ENCODE measurements at places on chromosomes 4 and X.

DNA sequence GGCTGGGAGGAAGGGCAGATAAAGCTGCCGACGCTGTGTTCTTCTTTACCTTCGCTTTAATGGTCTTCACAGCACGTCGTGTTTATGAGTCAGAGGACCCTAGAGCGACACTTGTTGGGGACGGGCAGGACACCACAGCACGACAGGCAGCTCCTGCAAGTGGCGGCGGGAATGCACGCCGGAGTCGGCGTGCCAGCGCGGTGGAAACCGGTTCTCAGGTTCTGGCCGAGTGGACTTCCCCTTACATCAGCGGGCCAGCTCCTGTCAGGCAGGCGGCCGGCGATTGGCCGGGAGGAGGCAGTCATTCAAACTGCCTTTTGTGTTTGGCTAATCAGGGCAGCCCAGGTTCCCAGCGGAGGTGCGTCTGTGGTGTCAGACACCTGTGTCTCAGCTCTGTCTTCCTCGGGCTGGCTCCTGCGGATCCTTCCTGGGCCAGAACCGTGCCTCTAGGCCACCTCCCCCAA, 150.9 kb downstream of the SHROOM3 start:
- peak; percentile 7 for DNase-seq

DNA sequence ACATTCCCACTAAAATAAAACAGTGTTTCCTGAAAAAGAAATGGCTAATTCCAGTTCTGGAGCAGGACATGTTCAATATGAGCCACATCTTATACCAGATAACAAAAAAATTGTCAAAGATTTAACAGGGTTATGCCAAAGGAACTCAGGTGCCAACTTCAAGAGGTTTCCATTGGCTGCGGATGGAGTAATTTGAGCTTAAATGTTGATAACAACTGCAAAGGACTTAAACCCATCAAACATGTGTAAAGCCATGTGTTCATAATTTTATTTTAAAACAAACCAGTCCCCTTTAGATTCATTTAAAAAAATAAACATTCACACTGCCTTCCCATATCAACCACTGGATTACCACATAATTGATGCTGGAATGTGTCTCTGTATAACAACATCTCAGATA, 156.4 kb upstream of the PCDH18 start:
- DNase-seq, result no peak

GRCh38 chrX:129576539-129576938, 36.5 kb downstream of the OCRL start:
- no peak for DNase-seq

DNA sequence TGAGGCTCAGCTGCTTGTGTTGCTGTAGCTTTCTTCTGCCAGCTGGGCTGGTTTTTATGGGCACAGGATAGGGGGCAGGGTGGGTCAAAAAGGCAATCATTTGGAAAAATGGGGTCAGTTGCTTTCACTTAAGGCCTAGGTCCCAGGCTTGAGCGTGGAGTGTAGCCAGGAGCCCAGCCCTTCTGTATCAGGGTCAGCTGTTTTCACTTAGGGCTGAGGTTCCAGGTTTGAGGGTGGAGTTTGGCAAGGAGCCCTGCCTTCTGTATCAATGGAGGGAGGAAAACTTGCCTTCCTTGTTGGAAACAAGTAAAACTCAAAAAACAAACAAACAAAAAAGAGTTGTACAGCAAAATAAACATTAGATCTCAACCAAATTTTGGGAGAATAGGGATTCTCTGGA, 37.0 kb upstream of the UGT8 start:
- no peak for DNase-seq

GRCh38 chrX:727738-728621, 97.4 kb downstream of the SHOX start:
- no peak for DNase-seq

- DNase-seq, result no peak
These were observed 154.2 kb upstream of the FAM9B start for GRCh38 chrX:9188117-9188516.

DNA sequence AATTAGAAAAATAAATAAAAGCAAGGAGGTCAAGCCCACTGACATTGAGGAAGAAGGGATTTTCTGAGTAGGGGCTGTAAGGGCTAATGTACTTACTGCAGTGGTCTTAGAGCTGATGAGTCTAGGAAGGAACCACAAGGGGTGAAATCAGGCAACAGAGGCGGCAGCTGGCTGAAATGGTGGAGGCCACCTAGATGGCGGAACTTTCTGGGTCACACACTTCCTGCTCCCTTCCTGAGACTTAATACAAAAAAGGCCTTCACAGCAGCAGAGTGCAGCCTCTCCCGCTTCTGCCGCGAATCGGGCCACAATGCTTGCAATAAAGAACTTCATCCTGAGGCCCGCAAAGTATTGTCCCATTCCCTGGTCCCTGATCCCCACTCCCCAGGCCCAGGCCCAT, 15.4 kb downstream of the SNX12 start:
- no peak for DNase-seq

- no peak for DNase-seq
These were observed 35.8 kb upstream of the TADA2B start for GRCh38 chr4:7007142-7007907.

DNA sequence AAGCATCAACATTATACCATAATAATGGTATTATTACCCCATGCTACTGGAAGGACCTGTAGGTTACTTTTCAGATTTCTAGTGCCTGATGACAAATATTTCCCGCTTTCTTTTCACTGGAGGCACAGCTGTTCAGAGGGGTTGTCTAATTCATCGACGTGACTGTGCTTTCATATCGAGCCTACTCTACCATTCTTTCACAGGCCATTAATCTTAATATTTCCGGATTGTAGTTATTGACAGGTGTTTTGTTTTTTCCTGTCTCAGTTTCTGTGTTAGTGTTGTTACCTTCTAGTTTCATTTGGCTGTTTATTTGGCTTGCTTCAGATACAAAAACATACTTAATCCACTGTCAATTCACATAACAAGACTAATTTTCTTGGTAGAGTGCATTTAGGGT, 330.9 kb downstream of the SPOCK3 start:
- DNase-seq, result no peak

DNA sequence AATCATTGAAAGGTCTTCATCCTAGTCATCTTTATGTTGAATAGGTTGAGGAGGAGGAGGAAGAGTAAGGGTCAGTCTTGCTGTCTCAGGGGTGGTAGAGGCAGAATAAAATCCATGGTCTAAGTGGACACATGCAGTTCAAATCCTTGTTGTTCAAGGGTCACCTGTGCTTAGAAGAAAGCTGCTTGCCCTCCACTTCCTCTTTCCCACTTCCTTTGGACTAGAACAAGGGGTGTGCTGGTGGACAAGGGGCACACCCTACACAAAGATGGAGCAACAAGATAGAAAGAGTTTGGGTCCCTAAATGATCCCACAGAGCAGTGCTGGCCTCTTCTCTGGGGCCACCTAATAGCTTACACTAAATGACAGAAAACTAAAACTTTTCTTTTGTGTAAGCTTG, 47.9 kb downstream of the HSD17B13 start:
- DNase-seq, result no peak

DNA sequence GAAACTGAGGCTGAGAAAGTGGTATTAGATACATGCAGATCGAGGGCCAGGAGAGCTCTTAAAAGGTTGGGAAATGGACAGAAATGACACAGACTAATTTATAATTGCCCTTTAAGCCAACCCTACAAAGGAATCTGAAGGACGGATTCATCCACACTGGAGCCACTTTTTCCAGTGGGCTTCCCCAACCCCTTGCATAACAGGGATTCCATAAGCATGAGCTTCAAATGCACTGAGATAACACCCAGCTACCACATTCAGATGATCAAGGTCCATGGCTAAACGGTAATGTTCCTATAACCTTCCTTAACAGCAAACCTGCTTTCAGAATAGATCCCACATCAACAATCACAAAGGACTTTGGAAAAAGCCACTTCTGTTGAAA, 34.2 kb downstream of the PLAC1 start:
- DNase-seq, result no peak

DNA sequence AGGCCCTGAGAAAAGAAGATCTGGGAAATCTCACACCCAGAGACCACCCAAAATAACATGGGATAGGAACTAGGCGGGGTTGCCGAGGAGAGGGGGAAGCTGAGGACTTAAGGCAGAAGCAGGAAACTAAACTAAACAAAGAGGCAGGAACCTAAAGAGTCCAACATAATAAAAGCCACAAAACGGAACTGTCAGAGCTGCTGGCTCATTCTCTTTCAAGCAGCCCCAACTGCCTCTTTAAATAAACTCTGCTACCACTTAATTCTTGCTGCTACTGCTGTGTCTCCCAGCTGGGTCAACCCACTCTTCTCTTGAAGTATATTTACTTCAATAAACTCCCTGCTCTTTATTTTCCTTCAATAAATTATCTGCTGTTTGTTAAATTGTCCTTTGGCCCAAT, 44.5 kb downstream of the MAGEB16 start:
- no peak for DNase-seq

DNA sequence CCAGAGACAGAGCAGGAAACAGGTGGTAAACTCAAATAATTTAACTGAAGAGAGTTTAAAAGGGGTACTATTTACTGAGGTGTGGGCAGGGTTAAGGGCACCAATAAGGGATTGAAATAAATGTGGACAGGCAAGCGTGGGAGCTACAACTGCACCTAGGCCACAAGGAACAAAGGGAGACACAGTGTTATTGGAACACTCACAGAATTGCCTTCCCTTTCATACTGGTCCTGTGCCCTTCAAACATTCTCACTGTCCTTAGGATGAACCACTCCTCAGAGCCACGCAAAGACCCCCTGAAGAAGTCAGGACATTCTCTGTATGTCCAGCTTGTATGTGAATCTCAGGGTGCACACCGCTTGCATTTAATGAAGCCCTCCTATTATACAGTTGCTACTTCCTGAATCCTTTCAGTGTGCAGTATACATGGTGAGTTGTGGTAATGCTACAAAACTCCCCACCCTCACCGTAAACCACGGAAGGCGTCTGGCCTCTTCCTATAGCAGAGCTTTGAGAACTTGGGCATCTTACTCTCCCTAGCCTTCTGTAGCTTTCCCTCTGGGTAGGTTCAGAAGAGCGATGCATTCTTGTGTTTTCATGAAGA, 9.6 kb upstream of the MRPL1 start:
- no peak for DNase-seq

DNA sequence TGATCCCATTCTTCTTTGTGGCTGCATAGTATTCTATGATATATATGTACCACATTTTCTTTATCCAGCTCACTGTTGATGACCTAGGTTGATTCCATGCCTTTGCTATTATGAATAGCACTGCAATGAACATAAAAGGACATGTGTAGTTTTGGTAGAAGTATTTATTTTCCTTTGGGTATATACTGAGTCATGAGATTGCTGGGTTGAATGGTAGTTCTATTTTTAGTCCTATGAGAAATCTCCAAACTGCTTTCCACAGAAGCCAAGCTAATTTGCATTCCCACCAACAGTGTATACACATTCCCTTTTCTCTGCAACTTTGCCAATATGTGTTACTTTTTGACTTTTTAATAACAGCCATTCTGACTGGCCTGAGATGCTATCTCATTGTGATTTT, 278.3 kb downstream of the PCDH18 start:
- DNase-seq, result no peak

DNA sequence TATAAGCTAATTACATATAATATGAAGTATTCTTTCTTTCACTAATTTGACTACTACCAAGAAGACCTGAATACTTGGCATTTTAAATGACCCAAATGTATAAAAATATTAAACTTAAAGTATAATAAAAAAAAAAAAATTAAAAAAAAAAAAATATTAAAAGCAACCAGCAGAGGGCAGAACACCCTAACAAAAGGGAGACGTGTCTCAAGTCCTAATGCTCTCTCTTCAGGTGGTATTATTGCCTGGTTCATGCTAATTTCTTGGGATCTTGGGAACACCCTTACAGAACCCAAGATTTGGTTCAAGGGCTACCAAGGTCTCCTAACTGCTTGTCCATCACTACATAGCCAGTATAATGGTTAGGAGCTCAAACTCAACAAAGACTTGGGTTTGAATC, 754.8 kb downstream of the RAB28 start:
- DNase-seq, result no peak

- DNase-seq, result no peak
These were observed 3.9 kb downstream of the RIPPLY1 start for GRCh38 chrX:106899276-106899675.

GRCh38 chr4:112289407-112290253, 3.9 kb upstream of the TIFA start:
- no peak for DNase-seq

DNA sequence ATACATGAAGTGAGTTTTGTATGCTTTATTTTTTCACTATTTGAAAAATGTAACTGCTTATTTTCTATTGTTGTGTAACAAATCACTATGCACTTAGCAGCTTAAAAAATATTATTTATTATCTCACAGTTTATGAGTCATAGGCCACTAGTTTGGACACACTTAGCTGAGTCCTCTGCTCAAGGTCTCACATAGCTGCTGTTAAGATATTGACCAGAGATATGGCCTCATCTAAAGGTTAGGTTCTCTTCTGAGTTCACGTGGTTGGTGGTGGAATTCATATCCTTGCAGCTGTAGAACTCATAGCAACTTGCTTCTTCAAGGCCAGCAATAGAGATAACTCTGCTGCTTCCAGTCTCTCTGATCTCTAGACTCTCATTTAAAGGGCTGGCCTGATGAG, 534.4 kb downstream of the SPRY1 start:
- no peak for DNase-seq

DNA sequence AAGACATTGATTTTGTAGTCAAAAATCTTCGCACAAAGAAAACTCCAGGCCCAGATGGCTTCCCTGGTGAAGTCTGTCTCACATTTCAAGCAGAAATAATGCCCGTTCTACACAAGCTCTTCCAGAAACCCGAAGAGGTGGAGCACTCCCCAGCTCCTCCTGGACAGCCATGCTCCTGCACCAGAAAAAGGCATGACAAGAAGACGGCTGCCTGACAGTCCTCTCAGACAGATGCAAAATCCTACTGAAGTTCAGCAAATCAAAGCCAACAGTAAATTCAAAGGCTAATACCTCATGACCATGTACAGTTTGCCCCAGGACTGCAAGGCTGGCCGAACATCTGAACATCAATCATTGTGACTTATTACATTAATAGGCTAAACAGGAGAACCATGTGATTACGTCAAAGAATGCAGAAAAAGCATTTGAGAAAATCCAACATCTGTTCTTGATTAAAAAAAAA, 30.8 kb upstream of the MXD4 start:
- no peak for DNase-seq

GRCh38 chr4:145513020-145513621, 31.5 kb downstream of the SMAD1 start:
- no peak for DNase-seq

Data from anterior cingulate cortex (tissue), 58 donors.